Left renal pelvis (tissue), 4 donors: ENCODE measurements at places on chromosomes 12 and 14. TPM values are rescaled to one million over a fixed set of nuclear protein-coding genes. Genes with fewer than 3 reads are reported as not detected.
A peak's percentile ranks its signal among the peaks of the same experiment; 100 is the strongest.

Gene FSCB
- polyA plus RNA-seq: not detected

DNA sequence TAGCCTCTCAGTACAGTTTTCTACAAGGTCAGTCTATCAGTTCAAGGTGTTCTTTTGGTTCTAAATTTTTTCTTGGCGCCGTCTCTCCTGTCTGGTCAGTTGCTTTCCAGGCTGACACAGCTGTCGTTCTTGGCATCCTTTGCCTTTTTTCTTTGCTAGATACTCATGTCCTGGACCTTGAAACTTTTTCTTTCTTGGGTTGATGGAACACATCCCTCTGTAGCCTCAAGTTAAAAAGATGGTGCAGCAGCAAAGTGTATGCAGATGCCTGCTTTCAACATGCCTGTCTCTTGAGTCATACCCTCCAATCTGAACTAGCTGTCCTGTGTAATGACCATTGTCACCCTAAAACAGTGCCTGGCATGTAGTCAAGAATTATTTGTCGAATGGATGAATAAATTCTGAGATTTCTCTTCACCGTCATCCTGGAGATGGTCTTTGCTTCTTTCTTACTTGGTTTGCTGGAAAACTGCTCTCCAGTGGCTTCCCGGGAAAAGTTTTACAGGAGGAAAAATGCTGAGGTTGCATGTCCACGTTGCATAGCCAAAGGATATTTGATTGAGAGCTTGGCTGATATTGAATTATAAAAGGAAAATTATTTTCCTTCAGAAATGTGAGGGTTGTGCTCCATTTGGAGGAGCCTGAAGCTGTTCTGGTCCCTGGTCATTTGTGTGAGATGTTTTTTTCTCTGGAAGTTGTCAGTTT is 4.6 kb downstream of the NYNRIN start:
- DNase-seq: no peak

- no peak for DNase-seq
Observed at GRCh38 chr12:90045559-90045958, 336.9 kb upstream of the ATP2B1 start.

Gene NYNRIN
- polyA plus RNA-seq: 48.3 TPM

GRCh38 chr12:49805409-49805808 is 22.8 kb downstream of the NCKAP5L start:
- no peak for DNase-seq

Gene SERPINA5
- polyA plus RNA-seq: 2.9 TPM

GRCh38 chr12:46386877-46387629 is 14.5 kb upstream of the SLC38A2 start:
- DNase-seq: no peak

Gene TESPA1
- 0.49 TPM for polyA plus RNA-seq

Gene SLC6A13
- 45.9 TPM for polyA plus RNA-seq

- DNase-seq: no peak
Observed at GRCh38 chr12:59657266-59657665, 61.4 kb downstream of the SLC16A7 start.

DNA sequence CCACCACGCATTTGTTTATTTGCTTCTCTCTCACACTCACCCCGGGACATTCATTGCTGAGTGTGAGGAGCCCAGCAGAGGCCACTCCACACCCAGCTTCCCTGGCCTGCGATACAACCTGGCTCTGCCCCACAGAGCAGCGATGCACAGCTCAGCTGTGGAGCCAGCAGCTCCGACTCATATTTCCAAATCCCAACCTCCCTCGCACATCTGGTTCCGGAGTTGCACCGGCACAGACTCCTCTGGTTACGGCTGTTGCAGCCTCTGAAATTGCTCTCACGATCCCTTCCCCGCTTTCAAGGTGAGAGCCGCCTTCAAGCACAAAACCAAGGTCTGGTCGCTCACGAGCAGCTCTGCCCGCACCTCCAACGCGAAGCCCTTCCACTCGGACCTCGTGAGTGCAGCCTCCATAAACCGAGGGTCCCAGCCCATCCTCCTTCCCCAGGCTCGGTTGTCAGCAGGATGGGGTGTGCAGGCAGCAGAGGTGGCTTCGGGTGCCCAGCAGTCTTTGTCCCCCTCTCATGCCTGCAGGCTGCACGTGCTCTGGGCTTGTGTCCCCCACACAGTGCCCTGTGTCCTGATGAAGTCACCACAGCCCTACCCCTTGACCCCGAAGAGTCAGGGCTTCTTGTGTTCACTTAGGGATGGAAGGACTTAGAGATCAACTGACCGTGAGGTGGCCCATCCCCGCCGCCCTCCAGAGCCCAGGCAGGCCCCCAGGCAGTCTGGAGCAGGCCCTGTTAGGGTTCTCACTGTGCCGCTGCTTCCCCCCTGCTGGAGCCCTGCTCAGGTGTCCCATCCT is 184.3 kb downstream of the ADGRD1 start:
- peak; percentile 63 for DNase-seq

DNA sequence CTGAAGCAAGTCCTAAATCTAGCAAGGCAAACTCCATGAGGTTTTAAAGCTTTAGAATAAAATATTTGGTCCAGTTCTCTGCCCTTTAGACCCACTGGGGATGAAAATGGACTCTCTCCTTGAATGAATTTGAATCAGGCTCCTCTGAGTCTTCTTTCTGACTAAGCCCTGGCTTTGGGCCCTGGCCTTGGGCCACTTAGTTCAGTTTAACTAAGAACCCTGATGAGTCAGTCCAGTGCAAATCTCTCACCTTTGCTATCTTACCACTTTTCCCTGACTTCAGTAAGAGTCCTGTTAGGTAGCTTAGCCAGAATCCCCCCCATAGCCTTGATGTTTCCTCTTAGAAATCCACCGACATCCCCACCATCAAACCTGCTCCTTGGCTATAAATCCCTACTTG is 427.5 kb downstream of the SNAPC1 start:
- no peak for DNase-seq

GRCh38 chr14:22337938-22338337 is 251.1 kb downstream of the DAD1 start:
- DNase-seq: no peak

DNA sequence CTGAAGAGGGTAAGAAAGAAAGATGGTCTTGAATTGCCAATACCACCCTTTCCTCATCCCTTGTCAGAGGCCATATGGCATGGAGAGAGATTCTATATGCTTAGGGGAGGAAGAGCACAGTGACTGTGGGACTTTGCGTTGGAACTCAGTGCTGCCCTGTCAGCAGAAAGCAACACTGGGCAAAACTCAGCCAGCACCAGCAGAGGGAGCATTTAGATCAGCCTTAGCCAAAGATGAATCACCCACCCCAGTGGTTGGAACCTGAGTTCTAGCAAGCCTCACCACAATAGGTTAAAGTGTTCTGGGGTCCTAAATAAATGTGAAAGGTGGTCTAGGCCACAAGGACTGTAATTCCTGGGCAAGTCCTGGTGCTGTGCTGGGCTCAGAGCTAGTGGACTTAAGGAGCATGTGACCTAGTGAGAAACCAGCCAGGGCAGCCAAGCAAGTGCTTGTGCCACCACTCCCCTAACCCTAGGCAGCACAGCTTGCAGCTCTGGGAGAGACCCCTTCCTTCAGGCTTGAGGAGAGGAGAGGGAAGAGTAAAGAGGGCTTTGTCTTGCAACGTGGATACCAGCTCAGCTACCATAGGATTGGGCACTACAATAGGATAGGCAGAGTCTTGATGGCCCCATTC is 11.4 kb upstream of the BCAT1 start:
- no peak for DNase-seq

- no peak for DNase-seq
Observed at GRCh38 chr14:32703183-32703621, 235.5 kb upstream of the NPAS3 start.

DNA sequence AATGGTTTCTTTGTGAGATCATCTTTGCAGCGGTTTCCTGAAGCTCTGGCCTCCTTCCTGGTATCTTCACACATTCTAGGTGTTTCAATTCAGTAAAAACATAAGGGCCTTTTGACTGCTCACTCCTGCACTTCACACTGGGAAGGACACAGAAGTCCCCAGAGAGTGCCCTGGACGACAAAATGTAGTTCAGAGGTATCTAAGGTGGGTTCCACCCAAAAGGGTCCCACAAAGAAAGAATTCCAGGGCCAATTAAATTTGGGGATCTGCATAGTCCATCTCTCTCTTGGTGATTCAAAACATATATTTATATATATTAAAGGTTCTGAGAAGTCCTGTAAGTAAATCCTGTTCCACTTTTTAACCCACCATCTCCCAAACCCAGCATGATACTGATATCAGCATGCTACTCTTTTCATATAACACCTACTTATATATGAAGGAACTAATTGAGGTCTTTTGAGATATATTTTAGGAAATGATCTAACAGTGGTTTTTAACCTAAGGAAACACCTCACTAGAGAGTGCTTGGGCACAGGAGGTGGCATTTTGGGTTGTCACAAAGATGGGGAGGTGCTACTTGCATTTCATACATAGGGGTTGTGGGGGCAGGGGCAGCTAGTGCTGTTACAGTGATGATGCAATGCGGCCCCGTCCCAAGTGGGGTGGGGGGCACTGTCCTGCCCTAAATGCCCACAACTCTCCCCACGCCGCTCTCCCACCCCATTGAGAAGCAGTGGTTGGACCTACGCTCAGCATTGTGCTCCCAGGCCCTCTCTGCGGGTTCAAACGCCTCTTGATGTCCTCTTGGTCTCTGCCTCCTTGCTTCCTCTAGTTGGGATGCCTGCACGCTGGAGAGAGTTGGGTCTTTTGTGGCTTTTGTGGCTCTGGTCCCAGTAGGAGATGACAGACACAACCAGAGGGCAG is 109.4 kb downstream of the ARF6 start:
- no peak for DNase-seq

- no peak for DNase-seq
Observed at GRCh38 chr14:25237845-25238244, 187.9 kb upstream of the STXBP6 start.

Gene FAM90A1
- 3.0 TPM for polyA plus RNA-seq

Gene IL26
- not detected for polyA plus RNA-seq

GRCh38 chr12:19288161-19288560 is 151.1 kb upstream of the AEBP2 start:
- no peak for DNase-seq

GRCh38 chr14:20493634-20494033 is 11.7 kb upstream of the RNASE10 start:
- DNase-seq: no peak

DNA sequence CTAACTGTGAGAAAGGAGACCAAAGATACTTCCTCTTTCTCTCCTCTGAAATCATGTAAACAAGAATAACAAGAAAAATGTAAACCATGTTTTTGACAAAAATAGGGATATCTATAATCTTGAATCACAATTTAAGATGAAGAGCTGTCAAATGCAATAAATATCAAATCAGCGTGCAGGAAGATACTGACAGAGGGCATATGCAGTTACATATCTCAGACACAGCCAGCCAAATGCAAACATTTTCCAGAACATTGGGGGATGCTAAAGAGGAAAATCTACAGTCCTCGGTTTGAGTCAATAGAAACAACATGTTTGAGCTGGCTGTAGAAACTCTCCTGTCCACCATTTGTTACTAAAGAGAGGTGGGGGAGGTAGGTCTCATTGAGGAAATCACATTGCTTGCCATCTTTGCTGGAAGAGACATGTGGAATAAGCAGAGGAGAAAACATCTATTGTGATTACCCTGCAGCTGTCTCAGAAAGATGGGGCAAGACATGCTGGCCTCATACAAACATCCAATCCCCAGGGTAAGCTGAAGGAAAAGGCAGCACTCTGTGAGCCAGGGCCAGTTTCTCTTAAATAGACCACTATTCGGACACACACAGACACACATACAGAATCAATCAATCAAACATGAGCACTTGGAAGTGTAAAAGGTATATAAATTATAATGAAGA is 43.5 kb downstream of the CNTN1 start:
- no peak for DNase-seq

DNA sequence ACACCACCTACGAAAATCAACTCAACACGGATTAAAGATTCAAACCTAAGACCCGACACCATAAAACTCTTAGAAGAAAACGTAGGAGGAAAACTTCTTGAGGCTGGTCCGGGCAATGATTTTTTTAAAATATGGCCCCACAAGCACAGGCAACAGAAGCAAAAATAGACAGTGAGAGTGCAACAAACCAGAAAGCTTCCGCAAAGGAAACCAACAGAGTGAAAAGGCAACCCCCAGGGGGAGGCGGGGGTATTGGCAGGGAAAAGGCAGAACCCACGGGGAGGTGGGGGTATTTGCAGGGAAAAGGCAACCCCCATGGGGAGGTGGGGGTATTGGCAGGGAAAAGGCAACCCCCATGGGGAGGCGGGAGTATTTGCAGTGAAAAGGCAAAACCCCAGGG is 20.5 kb upstream of the FBRSL1 start:
- no peak for DNase-seq

Gene CMA1
- polyA plus RNA-seq: 0.50 TPM
